NCI-H1694 (cell line): ENCODE measurements at places on chromosomes 2 and 18.
A peak's percentile ranks its signal among the peaks of the same experiment; 100 is the strongest.

DNA sequence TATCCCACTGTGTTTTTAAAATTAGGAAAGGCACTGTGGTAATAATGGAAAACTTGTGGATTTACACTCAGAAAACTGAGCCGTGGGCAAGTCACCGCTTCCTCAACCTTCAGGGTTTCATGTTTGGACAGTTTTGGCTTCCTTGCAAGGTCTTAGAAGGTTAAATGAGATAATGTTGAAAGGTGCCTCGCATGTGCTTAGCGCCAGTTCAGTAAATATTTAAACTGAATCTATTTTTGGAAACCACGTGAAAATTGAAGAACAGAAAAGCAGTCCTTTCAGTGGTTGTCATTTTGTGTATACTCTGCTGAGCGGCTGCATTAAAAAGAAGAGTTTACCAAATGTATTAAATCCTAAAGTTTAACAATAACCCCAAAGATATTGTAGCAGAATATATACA, 15.2 kb upstream of the AGAP1 start:
- DNase-seq = no peak

GRCh38 chr18:36745219-36745975, 83.4 kb downstream of the TPGS2 start:
- DNase-seq = no peak

DNA sequence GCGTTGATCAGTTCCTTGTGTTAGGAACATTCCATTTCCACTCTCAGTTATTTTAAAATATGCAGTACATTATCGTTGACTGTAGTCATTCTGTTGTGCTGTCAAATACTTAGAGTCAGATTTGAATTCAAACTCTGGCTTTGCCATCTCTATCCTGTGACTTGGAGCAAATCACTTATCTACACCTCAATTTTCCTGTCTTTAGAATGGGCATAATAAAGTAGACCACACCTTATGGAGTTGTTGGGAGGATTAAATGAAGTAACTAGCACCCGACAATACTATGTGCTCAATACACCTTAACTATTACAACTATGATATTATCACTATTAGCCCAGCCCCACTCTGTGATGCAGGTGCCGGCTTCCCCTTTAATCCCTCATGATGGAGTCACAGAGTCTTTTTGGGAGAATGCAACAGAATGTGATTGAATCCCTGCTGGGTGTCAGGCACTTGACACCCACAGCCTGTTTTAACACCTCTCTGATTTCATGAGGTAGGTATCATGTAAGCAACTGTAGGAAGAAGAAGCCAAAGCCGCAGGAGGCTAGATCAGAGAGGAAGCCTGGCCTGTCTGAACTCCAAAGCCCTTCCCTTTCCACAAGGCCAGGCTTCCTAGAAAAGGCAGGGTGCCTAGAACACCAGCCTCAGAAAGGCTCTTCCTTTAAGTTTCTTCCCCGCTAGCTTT, 308.4 kb downstream of the NAPG start:
- no peak for DNase-seq

- no peak for DNase-seq
Observed at GRCh38 chr2:62495761-62496160, 10.2 kb downstream of the TMEM17 start.

DNA sequence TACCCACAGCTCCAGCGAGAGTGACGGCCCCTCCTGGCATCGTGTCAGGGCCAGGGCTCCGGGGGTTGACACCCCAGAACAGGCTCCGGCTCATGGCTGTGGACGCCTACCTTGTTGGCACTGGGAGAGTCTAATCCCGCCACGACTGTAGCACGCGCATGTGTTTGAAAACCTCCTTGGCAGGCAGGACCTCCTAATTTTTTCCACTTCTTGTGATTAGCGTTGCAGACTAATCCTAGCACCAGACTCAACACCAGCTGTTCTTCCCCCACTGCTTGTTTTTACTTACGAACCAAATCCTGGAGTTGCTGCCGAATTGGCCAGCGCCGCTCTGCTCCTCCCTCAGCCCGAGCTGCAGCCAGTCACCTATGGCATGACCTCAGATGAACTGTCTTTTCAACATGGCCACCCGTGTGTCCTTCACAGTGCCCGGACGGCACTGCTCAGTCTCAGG, 110.7 kb downstream of the KLHL29 start:
- DNase-seq = peak; percentile 90
